Stimulated activated CD8-positive, alpha-beta memory T cell treated with anti-CD3 and anti-CD28 coated beads, Interleukin-2, amount 100 ng/mL, for 1 hour (primary cell): ENCODE measurements at places on chromosomes 12 and 14.

DNA sequence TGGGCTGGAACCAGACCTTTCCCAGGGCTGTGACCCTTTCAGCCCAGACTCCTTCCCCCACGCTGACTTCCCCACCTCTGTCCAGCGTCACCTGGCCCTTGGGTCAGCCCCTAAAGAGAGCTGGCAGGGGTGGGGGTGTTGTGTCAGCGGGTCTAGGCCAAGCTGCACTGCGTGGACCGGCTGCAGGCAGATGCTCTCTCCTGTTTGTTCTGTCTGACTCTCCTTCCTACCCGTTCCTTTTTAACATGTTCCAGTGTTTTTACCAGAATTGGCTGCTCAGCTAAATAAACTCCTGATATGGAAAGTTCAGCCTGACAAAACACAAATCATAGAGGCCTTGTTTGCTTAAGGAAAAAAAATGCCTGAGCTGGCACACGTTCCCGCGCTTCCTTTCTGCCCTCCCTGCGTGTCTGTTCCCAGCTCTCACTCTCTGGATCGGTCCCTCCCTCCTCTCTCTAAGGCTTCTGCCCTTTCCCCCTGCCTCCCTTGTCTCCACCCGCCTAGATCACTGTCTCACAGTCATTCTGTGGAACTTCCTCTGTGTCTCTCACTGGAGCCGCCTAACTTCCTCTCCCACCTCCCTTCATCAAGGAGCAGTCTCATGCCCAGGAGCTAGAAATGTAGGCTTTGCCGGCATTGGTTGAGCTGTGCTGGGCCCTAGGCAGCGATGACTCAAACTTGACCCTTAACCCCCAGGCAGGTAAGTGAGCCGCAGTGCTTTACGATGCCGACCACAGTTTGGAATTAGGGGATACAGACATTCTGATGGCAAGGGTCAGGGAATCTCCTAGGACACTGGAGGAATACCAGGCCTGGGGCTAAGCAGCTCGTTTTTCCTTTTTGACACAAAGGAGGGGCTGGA lies 15.5 kb upstream of the MLXIP start:
- DNase-seq, result no peak

GRCh38 chr14:96754845-96755184 lies 42.4 kb upstream of the VRK1 start:
- no peak for DNase-seq

DNA sequence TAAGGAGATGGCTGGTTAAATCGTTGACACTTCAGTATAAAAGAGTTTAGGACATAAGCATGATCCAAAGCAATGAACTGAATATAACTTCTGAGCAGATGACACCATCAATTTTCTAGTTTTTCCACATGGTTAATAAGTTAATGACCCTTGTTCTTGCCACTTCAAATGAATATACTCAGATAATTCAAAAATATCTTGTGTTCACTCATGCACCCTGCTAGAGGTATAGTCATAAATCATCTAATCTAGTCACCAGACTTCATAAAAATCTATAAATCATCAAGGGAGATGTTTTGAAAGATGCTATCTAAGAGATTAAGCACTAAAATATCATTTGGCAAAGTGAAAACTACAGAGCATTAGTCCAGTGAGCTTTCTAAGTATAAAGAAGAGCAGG lies 131.9 kb downstream of the MDGA2 start:
- no peak for DNase-seq

- no peak for DNase-seq
Observed at GRCh38 chr12:91507754-91508153, 325.1 kb upstream of the DCN start.

- no peak for DNase-seq
Observed at GRCh38 chr12:113973109-113973904, 7.2 kb upstream of the RBM19 start.

DNA sequence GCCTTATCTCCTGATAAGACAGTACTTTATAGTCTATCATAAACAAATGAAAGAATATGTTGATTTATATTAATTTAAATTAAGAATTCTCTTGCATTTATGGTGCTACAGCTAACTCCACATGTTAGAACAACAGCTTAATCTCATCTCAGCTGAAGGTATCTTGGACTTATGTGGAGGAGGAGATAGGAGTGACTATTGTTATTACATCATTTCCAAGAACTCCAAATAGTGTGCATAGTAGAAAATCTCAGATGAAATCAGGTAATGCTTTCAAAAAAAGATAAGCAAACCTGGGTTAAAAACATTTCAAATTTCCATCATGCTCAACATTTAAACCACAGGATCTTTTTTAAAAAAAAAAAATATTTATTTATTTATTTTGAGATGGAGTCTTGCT lies 31.3 kb upstream of the ISM2 start:
- DNase-seq, result no peak

DNA sequence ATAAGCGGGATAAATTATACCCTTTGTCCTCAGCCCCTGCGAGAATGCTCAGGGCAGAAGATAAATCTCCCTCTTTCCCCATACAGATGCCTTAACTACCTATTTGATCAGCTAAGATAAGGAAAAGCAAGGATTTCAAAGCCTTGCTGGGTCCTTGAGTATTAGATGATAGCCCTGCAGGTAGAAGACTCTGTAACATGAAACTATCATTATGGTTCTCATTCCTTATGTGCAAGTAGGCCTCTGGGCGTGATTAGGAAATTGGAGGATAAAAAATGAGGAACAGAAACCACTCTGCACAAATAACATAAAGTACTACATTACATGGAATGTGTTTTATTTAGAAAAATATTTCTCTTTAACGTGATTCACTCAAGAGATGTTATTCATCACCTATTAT lies 14.5 kb upstream of the WDR89 start:
- no peak for DNase-seq

GRCh38 chr12:12158858-12159257 lies 88.1 kb downstream of the BCL2L14 start:
- no peak for DNase-seq

GRCh38 chr12:114166362-114166761 lies 200.2 kb upstream of the RBM19 start:
- DNase-seq, result no peak

DNA sequence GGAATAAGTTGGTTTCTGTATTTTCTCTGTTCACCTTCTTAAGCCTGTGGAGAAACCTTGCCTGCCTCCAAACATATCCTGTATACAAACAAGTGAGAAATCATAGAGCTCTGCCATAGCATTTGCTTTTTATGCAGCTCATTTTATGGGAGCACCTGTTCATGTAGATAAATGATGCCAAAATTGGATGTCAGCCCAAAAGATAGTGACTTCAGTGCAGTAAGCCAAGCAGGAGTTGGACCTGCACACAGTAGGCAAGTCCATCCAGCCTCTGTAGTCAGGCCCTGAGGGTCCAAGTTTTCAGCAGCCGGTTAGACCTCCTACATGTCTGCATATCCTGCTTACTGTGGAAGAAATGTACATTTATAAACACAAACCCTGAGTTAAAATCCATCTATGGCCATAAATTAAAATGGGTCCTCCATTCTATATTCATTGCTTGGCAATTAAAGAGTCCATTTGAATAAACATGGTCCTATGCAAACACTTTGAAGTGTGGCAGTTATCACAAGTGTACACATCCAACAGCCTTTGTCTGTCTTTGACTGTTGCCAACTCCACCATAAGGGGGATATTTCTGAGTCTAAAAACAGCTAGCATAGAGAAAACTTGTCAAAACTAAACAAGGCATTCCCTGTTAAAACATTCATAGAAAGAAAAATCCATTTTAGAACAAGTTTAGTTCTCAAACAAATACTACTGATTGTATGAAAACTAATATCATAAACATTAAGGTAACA lies 847.8 kb downstream of the RPS29 start:
- DNase-seq, result no peak

- no peak for DNase-seq
Observed at GRCh38 chr12:793037-793436, 40.7 kb downstream of the WNK1 start.

DNA sequence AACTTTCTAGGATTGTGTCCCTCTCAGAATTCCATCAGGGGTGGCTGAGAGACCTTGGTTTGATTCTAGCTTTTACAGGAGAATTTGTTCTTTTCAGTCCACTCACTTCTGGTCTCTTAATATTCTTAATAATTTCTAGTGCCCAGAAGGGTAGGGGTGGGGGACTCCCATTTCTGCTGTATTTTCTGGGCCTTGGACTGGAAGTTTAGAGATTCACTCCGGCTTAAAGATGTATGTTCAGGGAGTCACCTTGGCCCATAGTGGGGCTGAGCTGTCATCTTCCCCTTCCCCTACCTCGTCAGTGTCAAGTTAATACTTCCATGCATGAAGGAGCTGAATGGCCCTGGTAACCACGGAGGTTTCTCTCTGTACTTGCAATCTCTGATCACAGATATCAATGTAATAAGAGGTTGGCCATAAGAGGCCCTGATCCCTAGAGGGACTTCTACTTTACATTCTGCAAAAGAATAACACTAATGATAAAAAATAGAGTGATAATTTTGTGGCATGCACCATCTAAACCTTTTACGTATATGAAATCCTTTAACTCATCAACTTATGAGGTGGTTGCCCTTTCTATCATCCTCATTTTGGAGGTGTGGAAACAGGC lies 6.7 kb downstream of the KRT81 start:
- DNase-seq, result no peak

DNA sequence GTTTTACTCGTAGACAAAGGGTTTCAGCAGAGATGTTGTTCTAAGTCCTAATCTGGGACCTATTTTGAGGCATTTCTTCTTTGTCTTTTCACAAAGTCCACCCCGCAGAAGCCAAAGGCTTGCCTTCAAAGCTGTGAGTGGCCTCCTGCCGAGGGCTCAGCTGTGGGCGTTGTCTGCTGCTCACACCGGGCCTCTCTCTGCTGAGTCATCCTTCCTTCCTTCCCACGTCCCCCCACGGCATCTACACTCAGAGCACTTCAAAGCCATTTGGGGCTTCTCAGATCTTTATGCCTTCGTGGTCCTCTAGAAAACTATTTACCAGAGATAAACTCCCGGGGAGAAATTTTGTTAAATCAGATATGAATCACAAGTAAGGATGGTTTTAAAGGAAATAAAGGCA lies 115.9 kb upstream of the TMPO start:
- peak; percentile 24 for DNase-seq

DNA sequence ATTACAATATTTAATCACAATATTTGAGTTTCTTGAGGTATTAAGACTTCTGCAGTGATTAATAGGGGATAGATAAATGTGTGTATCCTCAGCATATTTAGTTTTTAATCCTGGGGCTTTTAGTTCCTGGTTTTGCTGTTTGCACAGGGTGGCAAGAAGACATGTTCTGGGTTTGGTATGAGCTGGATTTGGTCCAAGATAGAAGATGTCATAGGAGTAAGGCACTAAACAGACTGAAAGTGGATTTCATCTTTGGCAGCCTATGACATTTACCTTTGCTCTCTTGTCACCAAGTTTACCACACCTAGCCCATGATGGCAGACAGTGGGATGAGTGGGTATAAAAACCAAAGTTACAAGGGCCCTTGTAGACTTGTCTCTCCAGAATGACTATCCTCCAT lies 168.2 kb downstream of the LRRK2 start:
- no peak for DNase-seq

- DNase-seq, result no peak
Observed at GRCh38 chr14:91138511-91139359, 24.9 kb downstream of the DGLUCY start.

DNA sequence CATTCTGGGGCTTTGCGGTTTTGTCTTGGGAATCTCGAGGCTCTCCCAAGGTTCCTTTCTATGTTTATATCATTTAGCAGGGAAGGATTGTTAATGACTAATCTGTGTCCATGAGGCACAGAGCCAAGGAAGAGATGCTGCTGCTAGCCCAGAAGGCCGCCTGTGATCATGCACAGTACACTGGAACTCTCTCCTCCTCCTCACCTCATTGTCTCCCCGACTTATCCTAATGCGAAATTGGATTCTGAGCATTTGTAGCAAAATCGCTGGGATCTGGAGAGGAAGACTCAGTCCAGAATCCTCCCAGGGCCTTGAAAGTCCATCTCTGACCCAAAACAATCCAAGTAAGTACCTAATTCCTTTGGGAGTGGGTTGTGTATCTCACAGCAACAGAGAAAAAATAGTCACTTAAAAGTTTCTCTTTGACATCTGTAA lies at the start of gene NR1H4:
NR1H4 (plus strand) TSS at position 151 of the 435 bp plus-strand sequence. CDS start 19,458 bp downstream, outside the sequence.
- DNase-seq, result no peak
